NB4 (cell line): ENCODE measurements at places on chromosomes 1 and 21.

DNA sequence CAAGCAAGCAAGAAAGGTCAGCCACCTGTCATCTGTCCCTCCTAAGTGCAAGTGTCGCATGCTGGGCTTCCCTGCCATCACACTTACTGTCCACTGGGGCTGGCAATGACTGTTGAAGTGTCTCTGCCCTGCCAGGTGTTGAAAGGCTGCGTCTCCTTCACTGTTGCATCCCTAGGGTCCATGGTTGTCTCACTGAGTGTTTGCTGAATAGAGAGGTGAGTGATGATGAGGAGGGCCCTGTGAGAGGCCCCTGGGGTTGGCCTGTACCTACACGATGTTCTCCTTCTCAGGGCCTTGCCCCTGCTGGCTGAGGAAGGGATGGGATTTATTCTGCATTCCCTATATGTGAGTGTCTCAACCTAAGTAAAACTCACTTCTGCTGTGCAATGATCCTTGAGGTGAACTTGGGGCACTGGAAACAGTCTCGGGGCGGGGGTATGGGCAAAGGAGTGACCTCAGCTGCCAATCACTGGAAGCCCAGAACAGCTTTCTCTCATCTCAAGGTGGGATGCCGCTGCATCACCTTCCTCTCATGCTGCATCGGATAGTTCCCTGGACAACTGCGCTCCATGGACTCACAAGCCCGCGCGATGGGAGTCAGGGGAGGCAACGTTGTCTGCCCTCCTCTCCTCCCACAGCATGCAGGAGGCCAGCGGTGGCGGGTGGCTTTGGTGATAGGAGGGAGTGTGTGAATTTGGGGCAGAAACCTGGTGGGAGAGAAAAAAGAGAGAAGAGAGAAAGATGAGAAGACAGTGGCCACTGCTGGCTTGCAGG, 35.8 kb upstream of the SOX13 start:
- DNase-seq: no peak

- peak; percentile 37 for DNase-seq
Measured at GRCh38 chr1:12168451-12169160, 1.8 kb downstream of the TNFRSF1B start.

DNA sequence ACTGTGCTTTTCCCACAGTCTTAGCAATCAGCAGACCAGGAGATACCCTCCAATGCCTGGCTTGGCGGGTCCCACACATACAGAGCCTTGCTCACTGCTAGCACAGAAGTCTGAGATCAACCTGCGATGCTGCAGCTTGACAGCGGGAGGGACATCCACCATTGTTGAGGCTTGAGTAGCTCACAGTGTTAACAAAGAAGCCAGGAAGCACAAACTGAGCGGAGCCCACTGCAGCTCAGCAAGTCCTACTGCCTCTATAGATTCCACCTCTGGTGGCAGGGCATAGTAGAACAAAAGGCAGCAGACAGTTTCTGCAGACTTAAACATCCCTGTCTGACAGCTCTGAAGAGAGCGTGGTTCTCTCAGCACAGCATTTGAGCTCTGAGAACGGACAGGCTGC, 33.4 kb downstream of the MNDA start:
- no peak for DNase-seq

- DNase-seq: peak; percentile 9
Measured at GRCh38 chr1:90834886-90835660, 118.0 kb upstream of the BARHL2 start.

DNA sequence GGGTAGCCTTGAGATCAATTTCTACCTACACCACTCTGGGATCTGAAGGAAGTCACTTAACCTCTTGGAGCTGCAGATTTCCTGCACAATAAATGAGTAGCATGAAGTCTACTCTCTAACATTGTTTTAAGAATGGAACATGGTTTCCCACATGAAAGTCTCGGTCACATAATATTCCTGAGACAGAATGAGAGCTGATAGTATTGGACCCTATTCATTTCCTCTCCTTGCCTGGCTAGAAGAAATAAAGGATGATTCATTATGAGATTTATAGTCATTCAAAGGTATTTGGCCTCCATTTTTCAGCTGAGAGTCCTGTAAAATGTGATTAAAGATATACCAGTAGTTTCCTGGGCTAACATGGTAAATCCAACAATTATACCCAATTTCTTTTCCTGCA, 56.7 kb downstream of the ARHGAP29 start:
- no peak for DNase-seq

GRCh38 chr1:151311011-151311410, 16.2 kb downstream of the PI4KB start:
- no peak for DNase-seq

DNA sequence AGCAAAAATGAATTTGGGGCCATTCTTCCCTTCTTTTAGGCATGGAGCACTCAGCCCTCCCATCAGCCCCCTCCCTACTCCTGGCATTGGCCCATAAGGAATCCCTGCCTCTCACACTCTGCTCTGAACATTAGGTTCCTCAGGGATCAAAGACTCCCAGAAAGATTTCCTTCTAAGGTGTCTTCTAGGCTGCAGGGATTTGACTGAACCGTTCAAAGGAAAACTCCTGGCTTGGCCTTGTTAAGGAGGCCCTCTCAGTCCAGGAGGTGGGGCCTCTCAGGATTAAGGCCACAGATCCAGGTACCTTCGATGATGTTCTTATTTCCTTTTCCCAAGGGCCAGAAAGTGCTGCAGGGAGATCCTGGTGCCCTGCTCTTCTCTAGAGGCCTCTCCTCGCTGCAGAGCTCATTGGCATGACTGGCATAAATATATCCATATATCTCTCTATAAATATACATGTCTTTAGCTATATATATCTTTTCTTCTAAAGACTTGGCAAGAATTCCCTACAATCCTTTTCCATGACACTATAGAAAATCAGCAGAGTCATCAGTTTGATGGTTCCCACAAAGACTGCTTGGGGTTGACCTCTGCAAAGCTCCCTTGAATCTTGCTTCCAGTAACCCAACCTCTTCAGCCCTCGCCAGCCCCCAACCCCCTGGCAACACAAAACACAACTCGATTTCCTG, 59.1 kb downstream of the PLXNA2 start:
- DNase-seq: no peak

- peak; percentile 19 for DNase-seq
Measured at GRCh38 chr1:77459881-77460280, 178.1 kb downstream of the AK5 start.

- DNase-seq: no peak
Measured at GRCh38 chr21:19609611-19610010, 1206.0 kb upstream of the TMPRSS15 start.

DNA sequence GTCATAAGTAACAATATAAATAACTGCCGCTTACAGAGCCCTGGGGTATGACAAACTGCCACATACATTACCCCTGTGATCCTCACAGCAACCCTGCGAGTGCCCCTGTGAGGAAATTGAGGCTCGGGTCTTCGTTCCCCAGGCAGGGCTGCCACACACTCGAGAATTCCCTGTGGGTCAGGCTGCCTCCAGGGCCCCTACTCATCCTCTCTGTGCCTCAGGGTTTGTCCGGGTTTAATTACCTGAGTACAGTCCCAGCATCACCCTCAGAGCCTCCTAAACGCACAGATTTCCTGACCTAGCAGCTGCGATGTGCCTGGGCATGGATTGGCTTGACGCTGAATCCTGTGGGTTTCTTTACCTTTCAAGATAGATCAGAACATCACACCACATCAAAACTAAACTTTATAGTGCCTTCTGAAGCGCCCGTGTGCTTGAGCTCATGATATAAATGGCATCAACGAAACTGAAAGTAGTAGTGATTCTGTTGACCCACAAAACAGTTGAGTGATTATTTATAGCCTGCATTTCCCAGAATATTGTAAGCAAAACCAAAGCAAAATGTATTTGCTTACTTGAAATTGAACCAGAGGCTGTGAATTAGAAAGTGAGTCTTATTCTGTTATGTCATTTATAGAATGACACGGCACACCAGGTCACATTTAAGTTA, 14.0 kb downstream of the SLC37A1 start:
- DNase-seq: no peak

DNA sequence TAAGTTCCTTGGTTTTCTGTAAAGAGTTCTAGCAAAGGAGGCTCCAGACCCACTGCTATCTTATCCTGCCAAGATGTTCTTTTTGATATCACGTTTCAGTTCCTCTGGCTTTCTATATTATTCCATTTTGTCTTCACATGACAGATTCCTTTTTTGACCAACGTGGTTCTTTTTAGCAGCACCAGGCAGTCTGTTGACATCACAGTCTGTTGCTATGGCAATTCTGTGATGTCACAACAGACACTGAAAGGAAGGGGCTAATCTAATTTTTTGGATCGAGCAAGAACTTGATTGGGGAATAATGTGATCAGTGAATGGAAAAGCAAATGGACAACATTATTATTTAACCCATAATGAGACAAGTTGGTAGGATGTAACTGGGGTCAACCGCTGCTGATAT, 64.5 kb upstream of the GOLT1A start:
- DNase-seq: no peak

GRCh38 chr1:228034954-228035837, 28.4 kb downstream of the WNT3A start:
- no peak for DNase-seq

- DNase-seq: peak; percentile 96
Measured at GRCh38 chr1:167627865-167628641, 2.0 kb upstream of the RCSD1 start.

DNA sequence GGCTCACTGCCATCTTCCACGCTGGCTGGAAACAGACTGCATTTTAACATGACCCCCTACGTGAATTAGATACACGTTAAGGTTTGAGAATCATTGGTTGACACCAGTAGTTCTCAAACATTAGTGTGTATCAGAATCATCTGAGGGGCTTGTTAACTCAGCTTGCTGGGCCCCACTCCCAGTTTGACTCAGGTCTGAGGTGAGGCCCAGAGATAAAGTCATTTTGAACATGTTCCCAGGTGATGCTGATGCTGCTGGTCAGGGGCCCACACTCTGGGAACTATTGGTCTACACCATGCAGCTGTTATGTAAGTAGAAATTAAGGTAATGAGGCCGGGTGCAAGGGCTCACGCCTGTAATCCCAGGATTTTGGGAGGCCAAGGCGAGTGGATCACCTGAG, 1.3 kb downstream of the LSM10 start:
- no peak for DNase-seq

- peak; percentile 4 for DNase-seq
Measured at GRCh38 chr1:218499011-218499691, 154.0 kb downstream of the TGFB2 start.

GRCh38 chr1:67126111-67126746, 8.5 kb downstream of the C1orf141 start:
- DNase-seq: no peak

- DNase-seq: no peak
Measured at GRCh38 chr21:45846373-45847160, 135.0 kb upstream of the COL6A1 start.

GRCh38 chr1:1356796-1357401, 1.5 kb downstream of the MXRA8 start:
- no peak for DNase-seq

DNA sequence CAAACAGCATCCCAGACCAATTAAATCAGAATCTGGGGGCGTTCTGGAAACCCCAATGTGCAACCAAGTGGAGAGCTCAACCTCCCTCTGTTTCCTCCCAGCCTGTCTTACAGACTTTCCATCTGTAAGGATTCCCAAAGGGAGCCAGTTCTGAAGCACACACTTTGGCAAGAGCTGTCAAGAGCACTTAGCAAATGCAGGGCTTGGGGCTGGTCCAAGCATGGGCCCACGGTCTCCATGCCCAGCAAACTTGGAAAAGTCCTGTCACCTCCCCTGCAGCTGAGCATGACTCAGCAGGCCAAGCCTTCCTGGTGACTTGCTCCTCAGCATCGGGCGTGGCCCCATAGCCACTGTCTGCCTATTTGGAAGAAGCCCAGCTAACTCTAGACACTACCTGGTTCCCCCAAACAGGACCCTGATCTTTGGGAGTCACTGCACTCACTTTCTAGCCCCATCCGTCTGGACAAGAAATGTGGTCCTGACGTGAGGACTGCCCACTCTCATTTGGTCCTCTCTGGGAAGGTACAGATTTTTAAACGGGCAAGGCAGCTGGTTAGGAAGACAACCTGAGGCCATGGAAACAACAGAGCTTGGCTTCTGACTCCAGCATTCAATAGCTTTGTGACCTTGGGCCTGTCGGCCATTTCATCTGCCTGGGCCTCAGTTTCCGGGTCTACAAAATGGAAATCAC, 16.9 kb downstream of the SLC2A1 start:
- no peak for DNase-seq

DNA sequence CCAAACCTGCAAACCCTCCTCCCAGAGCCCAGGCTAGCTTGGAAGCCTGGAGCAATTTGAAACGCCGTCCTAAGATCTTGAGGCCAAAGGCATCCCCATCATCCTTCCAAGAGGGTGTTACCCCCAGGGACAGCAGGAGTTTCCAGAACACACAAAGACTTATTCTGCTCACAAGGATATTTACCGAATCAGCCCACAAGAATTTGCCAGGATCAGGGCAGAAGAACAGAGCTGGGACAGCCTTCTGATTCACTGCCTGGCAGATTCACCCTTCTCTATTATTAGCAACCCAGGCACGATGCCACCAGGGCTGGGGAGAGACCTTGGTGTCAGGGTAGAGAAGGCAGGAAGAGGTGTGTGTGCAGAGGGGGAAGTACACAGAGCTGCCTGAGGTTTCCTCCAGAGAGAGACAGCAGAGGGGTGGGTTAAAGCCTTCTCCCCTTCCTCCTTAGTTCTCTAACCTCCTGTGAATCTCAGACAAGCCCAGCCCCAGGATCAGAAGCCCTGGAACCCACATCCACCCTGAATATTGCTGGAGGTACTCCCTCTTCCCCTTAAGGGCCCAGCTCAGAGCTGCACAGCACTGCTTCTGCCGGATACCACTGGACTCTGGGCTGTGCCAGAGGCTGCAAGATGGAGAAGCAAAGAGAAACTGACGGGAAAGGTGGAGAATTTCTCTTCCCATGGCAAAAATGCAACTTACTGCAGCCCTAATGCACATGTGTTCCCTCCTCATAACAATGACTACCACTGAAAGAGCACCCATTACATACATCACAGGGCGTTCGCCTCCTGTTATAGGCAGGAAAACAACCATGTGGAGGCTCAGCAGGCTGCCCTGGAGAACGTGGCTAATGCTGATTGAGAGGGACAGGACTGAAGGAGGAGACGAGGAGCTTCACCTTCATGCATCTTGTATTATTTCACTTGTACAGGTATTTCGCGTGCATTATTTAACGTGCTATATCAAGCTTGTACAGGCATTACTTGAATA, 61.8 kb downstream of the ITPKB start:
- peak; percentile 70 for DNase-seq

DNA sequence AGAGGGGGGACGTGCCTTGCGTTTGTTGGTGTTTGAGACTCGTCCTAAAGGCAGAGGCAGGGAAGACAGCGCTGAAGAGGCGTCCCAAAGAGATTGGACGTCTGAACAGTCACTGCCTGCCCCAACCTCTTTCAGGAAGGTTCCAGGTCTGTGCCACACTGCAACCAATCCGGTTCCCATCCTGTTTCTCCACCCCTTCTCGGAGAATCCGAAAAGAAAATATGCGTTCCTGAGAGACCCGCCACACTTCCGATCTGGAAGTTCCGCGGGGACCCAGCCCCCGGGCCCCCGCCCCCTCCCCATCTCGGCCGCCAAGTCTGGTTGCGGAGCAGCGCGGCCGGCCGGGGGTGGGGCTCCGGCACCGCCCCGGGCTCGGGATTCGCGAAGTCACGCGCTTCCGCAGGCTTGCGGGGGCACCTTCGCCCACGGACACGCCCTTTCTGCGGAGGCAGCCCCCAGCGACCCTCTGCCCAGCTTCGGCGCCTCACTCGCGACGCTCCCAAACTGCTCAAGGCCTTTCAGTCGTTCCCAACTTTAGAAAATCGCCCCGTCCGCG, 124.5 kb upstream of the DPYD start:
- DNase-seq: no peak
